Stimulated activated naive CD8-positive, alpha-beta T cell treated with anti-CD3 and anti-CD28 coated beads, Interleukin-15, Interleukin-2, amounts not matched to agents 100 U/mL and 50 U/mL, for 24 hours (primary cell): ENCODE measurements at places on chromosomes 11 and 22.

GRCh38 chr11:117381481-117382387 is 54.1 kb downstream of the CEP164 start:
- DNase-seq = no peak

DNA sequence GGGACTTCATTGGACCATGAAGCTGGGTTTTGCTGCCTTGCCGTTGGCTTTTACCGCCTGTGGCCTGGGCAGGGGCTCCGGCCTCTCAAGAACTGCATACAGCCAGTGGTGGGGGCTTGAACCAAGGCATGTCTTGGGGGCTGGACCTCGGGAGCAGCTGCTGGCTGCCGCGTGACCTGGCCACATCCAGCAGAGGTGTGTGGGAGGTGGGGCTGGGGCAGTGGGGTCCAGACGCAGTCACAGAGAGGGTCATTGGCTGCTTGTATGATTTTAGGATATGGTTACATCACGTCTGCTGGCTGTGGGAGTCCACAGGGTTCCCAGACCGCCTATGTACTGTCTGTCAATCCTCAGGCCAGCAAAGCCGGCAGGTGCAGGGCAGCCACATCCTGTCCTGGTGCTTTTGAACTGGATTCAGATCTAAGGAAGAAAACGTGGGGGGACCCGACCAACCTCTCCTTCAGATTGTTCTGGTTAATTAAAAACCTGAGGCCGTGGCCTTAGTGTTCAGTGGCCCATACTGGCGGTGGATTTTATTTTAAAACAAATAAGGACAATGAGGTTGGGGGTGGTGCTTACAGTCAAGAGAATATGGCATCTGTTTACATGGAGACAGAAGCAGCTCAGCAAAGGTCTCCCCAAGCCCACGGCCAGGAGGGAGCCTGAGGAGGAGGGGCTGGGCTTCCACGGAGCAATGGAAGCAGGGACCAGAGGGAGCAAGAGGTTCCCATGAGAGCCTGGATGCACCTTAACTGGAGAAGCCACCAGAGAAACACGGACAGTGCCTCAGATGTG is 426.0 kb downstream of the TBC1D22A start:
- no peak for DNase-seq

- no peak for DNase-seq
These were observed 56.3 kb upstream of the ATXN10 start for GRCh38 chr22:45615364-45615763.

DNA sequence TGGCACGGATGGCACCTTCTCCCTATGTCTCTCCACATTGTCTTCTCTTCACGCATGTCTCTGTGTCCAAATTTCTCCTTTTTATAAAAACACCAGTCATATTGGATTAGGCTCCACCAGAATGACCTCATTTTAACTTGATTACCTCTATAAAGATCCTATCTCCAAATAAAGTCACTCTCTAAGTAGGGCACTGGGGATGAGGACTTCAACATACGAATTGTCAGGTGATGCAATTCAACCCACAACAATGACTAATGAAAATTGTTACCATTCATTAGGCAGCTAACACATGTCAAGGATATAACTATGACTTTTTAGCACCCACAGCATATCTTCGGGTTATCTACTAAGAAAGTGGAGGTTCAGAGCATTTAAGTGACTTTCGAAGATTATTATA is 55.5 kb upstream of the USP47 start:
- DNase-seq = no peak

DNA sequence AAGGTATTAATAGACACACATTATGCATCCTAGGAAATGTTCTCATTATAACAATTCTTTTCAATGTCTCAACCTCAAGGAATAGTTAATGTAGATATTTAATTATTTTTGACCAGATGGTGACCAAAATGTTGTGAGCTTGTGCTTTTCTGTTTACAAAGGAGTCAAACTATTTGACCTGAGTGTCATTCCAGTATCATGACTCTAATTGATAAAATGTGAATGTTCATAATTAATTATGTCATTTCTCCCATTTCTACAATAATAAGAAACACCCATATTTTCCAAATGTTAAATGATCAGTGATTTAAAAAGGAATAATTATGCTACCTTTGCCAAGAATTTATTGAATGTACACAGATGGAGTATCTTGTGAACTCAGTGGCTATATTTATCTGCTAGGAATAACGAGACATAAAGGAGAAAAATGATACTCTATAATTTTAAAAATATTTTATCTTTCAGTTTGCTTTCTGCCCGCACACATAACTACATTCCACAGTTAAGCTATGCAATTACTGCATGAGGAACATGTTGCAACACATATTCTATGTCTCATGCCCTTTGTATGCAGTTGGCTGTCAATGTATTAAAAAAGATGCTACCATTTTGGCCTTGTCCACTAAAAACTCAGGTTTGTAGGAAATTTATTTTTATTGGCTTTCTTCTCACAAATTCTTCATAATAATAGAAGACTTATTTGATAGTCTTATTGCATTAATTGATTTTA is 376.7 kb upstream of the CCDC179 start:
- no peak for DNase-seq

DNA sequence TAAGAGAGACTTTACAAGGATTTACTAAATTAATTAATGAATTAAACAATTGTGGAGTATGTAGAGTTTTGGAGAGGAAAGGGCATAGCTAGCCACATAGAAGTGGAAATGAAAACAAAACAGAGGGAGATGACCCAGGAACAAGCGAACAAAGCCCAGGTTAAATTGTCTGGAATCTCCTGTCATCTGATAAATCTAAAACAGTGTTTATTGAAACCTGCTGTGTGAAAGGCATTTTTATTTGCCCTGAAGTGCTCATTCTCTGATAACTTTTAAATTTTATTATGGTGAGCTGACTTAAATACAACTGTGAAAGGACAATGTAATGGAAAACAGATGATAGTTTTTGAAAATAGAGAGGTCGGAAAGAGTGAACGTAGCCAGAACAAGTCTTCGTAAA is 682.8 kb upstream of the KIRREL3 start:
- DNase-seq = no peak

DNA sequence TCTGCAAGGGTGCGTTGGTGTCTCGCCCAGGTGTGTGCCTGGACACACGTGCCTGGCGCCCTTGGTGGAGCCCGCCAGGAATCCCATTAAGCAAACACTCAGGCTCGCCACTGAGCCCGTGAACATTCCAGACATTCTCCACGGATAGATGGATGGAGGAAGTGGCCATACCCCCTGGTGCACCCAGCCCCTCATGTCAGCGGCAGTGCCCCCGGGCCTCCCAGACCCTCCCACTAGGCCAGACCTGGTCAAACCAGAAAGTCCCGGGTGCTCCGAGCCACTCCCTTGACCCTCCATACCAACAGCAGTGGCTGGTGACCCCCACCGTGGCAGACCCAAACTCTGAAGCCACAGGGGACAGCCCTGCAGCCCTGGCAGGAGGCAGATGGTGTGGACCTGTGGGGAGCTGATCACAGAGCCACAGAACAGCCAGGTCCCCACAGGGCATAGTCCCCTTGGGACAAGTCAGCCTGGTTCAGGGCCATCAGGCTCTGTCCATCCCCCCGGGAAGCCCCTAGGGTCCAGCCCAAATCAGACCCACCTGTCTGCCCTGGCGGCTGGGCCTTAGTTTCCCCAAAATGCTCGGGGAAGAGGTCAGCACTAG is 1.9 kb downstream of the EPS8L2 start:
- no peak for DNase-seq

GRCh38 chr11:71340086-71340606 is 87.8 kb upstream of the SHANK2 start:
- no peak for DNase-seq

- no peak for DNase-seq
These were observed 534.3 kb downstream of the ETS1 start for GRCh38 chr11:128052912-128053641.

- DNase-seq = no peak
These were observed 48.9 kb downstream of the ST14 start for GRCh38 chr11:130208241-130209127.

GRCh38 chr11:44795803-44796535 is 69.2 kb downstream of the TSPAN18 start:
- no peak for DNase-seq

GRCh38 chr22:28505416-28506149 is 174.1 kb downstream of the TTC28 start:
- DNase-seq = no peak

DNA sequence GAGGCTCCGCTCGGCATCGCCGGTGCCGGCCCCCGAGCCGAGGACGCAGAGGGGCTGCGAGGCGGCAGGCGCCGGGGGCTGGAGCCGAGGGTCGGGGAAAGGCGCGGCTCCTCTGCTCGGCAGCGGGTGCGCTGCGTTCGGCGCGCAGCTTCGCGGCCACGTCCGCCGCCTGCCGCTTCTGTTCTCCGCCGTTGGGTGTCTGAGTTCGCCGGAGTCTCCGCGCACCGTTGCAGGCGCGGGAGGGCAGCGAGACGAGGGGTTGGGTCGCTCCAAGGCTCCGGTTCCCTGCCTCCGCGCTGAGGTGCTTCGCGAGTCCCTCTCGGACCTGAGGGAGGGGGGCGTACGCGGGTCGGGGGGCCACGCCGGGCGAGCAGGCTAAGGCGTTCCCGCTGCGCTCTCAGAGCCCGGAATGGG is 347 bp downstream of the MN1 start:
- DNase-seq = peak; percentile 35

GRCh38 chr11:65315204-65315865 is 669 bp downstream of the CDC42EP2 start:
- peak; percentile 92 for DNase-seq
